K562 (cell line): ENCODE measurements at places on chromosomes 7 and 10.

- no peak overlapping the region for H3K27ac ChIP-seq
- no peaks in the 10 kb centered on the region for H3K27me3 ChIP-seq
- no peaks in the 10 kb centered on the region for H3K36me3 ChIP-seq
- H3K4me1 ChIP-seq: peaks cover 6% of the 10 kb centered on the region; the same call in 1 of the 3 replicates
- no peak for DNase-seq
These were observed 92.9 kb downstream of the SVOPL start for GRCh38 chr7:138608275-138608674.

GRCh38 chr10:48233559-48234005, 40.9 kb downstream of the FRMPD2 start:
- H3K27me3 ChIP-seq: peaks cover 26% of the 10 kb centered on the region
- H3K36me3 ChIP-seq: no peaks in the 10 kb centered on the region
- H3K4me1 ChIP-seq: no peaks in the 10 kb centered on the region
- no peak for DNase-seq
- H3K27ac ChIP-seq: no peak overlapping the region
- H3K4me3 ChIP-seq: no peak overlapping the region

DNA sequence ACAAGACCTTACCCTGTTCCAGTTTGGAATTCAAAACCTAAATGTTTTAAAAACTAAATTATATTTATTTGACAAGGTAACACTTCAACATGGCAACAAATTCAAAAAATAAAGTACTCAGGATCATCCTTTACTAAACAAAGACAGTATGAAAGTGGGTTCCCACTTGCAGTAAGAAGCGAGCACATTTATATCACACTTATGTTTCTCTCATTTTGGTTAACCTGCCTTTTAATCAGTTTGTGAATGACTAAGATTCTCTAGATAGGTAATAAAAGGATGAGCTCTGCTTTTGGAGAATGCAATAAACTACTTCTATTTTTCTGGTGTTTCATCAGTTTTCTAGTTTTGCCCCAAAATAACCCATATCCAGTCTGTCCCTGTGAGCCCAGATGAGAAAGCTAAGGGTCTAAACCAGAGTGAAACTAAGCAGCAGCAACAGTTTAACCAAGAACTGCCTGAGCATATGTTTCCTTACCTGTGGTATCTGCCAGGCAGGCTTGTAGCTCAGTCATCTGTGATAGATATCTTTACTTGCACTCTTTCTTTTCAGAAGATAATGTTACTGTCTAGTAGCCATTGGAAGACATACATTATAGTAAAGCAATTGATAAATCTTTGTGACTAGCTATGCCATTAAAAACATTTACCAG, 64.1 kb downstream of the ABLIM1 start:
- no peak for DNase-seq
- no peak overlapping the region for H3K27ac ChIP-seq
- H3K36me3 ChIP-seq: no peaks in the 10 kb centered on the region
- no peaks in the 10 kb centered on the region for H3K27me3 ChIP-seq

- no peaks in the 10 kb centered on the region for H3K27me3 ChIP-seq
- H3K4me1 ChIP-seq: no peaks in the 10 kb centered on the region; the same call in 2 of the 3 replicates
- DNase-seq: no peak
- no peaks in the 10 kb centered on the region for H3K36me3 ChIP-seq
These were observed 64.4 kb upstream of the AHR start for GRCh38 chr7:17234030-17234397.

DNA sequence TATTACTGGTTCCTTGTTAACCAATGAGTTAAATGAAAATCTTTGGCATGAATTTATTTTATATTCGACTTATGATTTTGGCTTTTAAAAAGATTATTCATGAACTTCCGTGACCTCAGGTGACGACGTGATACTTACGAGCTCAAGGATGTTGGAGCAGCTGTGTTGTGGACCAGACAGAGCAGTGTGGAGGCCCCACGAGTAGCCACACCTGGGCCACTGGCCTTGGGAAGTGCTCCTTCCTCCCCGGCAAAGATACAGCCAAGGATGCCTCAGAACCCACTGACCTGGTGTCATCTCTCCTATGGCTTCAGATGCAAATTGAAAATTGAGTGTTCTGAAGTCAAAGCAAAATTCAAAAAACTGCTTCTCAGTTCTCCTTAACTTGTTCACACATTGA, 147.5 kb upstream of the PPP2R2D start:
- DNase-seq: no peak
- H3K36me3 ChIP-seq: no peaks in the 10 kb centered on the region
- no peak overlapping the region for H3K27ac ChIP-seq

- no peaks in the 10 kb centered on the region for H3K36me3 ChIP-seq
- DNase-seq: no peak
- H3K27ac ChIP-seq: peak overlapping the region; percentile 98
These were observed 2.5 kb upstream of the TNRC18 start for GRCh38 chr7:5426226-5426475.

DNA sequence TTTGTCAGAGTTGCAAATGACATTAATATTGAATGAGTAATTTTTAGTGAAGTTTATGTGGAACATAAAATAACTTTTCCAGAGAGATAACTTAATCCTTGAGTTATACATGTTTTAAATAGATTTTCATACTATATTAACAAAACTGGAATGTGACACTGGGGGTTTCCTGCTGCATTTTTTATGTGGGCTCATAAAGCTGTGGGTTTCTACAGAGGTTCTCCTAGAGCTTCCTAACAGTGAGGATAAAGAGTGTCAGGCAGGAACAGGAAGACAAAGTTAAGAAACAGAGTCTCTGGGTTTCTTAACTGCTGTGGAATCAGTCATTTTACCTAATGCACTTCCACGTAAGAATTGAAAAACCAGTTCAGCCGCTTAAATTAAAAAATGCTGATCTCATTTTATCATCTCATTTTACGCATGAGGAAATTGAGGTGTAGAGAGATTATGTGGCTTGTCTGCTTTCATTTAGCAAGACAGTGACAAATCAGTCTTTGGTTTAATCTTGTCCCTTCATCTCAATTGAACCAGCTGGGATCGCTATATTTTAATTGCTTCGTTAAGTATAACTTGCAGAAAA, 5.0 kb downstream of the CD36 start:
- no peak for DNase-seq
- no peaks in the 10 kb centered on the region for H3K36me3 ChIP-seq
- no peaks in the 10 kb centered on the region for H3K27me3 ChIP-seq

GRCh38 chr7:132162556-132163144, 413.6 kb downstream of the PLXNA4 start:
- no peaks in the 10 kb centered on the region for H3K36me3 ChIP-seq
- H3K4me1 ChIP-seq: peaks cover 11% of the 10 kb centered on the region; the same call in 2 of the 3 replicates
- no peak for DNase-seq

GRCh38 chr7:2715341-2716231, 27.6 kb downstream of the AMZ1 start:
- no peaks in the 10 kb centered on the region for H3K27me3 ChIP-seq
- peaks cover 59% of the 10 kb centered on the region for H3K4me1 ChIP-seq
- no peak for DNase-seq
- H3K27ac ChIP-seq: no peak overlapping the region; the same call in 1 of the 3 replicates
- H3K36me3 ChIP-seq: no peaks in the 10 kb centered on the region; the same call in 2 of the 3 replicates

GRCh38 chr10:107085665-107086525, 78.6 kb downstream of the SORCS1 start:
- no peak for DNase-seq
- no peaks in the 10 kb centered on the region for H3K27me3 ChIP-seq
- H3K27ac ChIP-seq: no peak overlapping the region
- H3K4me3 ChIP-seq: no peak overlapping the region

- H3K4me3 ChIP-seq: no peak overlapping the region
- no peak overlapping the region for H3K27ac ChIP-seq
- no peaks in the 10 kb centered on the region; the same call in 2 of the 3 replicates for H3K27me3 ChIP-seq
- no peak for DNase-seq
- no peaks in the 10 kb centered on the region for H3K36me3 ChIP-seq
These were observed 112.2 kb upstream of the GALNT17 start for GRCh38 chr7:71019706-71020105.

DNA sequence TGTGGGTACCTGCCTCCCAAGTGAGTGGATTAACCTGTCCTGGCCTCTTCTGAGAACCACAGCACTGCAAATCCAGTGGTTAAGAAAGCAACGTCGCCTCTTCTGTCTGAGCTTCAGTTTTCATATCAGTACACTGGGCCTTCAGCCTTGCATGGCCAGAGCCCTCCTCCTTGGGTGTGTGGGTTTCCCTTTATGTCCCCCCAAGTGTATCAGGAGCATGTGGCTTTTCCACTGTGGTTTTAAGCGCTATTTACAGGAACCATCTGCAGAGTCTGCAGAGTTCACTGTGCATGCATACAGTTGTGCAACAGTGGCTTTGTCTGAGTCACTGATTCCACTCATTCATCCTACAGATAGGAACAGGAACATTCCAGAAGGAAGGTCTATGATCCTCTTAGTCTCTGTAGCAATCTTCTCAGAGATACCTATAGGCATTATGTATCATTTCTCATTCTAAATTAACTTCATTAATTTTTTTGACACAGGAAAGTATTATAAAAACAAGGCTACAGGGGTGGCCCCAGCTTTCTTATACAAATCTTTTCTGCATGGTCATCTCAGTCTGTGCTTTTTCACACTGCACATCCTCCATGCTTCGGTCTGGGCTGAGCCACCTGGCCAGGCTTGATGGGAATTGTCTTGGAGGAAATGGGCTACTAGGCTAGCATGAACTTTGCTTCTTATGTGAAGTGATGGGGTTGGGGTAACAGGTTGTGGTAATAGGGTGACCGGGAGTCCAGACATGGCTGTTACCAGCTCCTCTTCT, 17.1 kb downstream of the MBL2 start:
- H3K27me3 ChIP-seq: no peaks in the 10 kb centered on the region
- no peak for DNase-seq
- no peaks in the 10 kb centered on the region for H3K4me1 ChIP-seq
- no peak overlapping the region for H3K27ac ChIP-seq
- H3K4me3 ChIP-seq: no peak overlapping the region

GRCh38 chr10:20128811-20129210, 312.6 kb downstream of the PLXDC2 start:
- no peak overlapping the region for H3K27ac ChIP-seq
- H3K27me3 ChIP-seq: no peaks in the 10 kb centered on the region
- no peak for DNase-seq
- no peaks in the 10 kb centered on the region for H3K36me3 ChIP-seq

- peaks cover 7% of the 10 kb centered on the region; the same call in 2 of the 3 replicates for H3K36me3 ChIP-seq
- DNase-seq: no peak
- H3K27ac ChIP-seq: no peak overlapping the region
- no peaks in the 10 kb centered on the region; the same call in 1 of the 3 replicates for H3K4me1 ChIP-seq
These were observed 73.6 kb downstream of the MAD1L1 start for GRCh38 chr7:2159176-2159520.

- H3K4me3 ChIP-seq: no peak overlapping the region
- peaks cover 28% of the 10 kb centered on the region for H3K27me3 ChIP-seq
- no peak overlapping the region for H3K27ac ChIP-seq
- DNase-seq: peak; percentile 88
- H3K36me3 ChIP-seq: no peaks in the 10 kb centered on the region
- H3K4me1 ChIP-seq: peaks cover 8% of the 10 kb centered on the region; the same call in 1 of the 2 replicates
These were observed 4.5 kb upstream of the PLXNA4 start for GRCh38 chr7:132580717-132581285.

GRCh38 chr7:76515999-76516443, 5.7 kb downstream of the UPK3B start:
- H3K4me3 ChIP-seq: no peak overlapping the region
- H3K4me1 ChIP-seq: no peaks in the 10 kb centered on the region
- peak; percentile 91 for DNase-seq
- H3K36me3 ChIP-seq: no peaks in the 10 kb centered on the region

GRCh38 chr7:66751945-66752344, 11.4 kb downstream of the RABGEF1 start:
- no peak for DNase-seq
- no peak overlapping the region for H3K4me3 ChIP-seq
- no peaks in the 10 kb centered on the region for H3K27me3 ChIP-seq
- no peaks in the 10 kb centered on the region for H3K4me1 ChIP-seq
- H3K27ac ChIP-seq: no peak overlapping the region

- no peak overlapping the region for H3K27ac ChIP-seq
- peaks cover 4% of the 10 kb centered on the region; the same call in 1 of the 2 replicates for H3K27me3 ChIP-seq
- H3K36me3 ChIP-seq: no peaks in the 10 kb centered on the region
- DNase-seq: no peak
These were observed 23.5 kb upstream of the GPR26 start for GRCh38 chr10:123642697-123643096.

GRCh38 chr7:158067219-158067930, 520.2 kb downstream of the PTPRN2 start:
- H3K4me1 ChIP-seq: no peaks in the 10 kb centered on the region
- DNase-seq: no peak
- H3K27me3 ChIP-seq: peaks cover 33% of the 10 kb centered on the region
- H3K27ac ChIP-seq: no peak overlapping the region

DNA sequence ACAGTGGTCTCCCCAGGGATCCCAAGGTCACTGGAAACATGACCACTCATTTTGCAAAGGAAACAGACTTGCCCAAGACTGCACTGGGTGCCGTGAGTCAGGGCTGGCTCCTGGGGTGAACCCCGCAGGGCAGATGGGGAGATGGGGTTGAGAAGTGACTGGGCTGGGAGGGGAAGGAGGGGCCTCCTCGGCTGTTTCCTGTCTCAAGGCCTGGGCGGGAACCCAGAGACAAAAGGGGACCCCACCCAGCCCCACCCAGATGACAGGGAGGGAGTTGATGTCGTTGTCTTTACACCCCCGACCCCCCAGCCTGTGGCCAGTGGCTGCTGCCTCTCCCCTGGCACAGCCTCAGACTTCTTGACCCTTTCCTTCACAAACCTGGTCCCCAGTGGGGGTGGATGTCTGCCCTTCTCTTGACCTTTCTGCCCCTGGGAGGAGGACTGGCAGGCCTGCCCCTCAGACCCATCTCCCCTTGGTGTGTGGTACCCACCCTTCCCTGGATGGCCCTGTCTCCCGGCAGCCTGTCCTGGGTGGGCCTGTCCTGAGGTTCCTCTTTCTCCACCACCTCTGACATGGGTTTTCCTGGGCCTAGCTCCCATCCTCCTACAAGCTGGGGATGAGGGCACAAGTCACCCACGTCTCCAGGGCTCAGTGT, 1.4 kb downstream of the MYO1G start:
- H3K4me1 ChIP-seq: peaks cover 49% of the 10 kb centered on the region
- H3K36me3 ChIP-seq: peaks cover 24% of the 10 kb centered on the region

GRCh38 chr7:124155432-124156022, 122.7 kb upstream of the TMEM229A start:
- H3K27ac ChIP-seq: no peak overlapping the region
- no peak overlapping the region for H3K4me3 ChIP-seq
- DNase-seq: peak; percentile 10
- H3K36me3 ChIP-seq: no peaks in the 10 kb centered on the region
- no peaks in the 10 kb centered on the region for H3K27me3 ChIP-seq
- no peaks in the 10 kb centered on the region for H3K4me1 ChIP-seq

GRCh38 chr7:75989500-75990388, 4.7 kb downstream of the TMEM120A start:
- peaks cover 29% of the 10 kb centered on the region for H3K4me1 ChIP-seq
- H3K27me3 ChIP-seq: no peaks in the 10 kb centered on the region
- H3K36me3 ChIP-seq: peaks cover 36% of the 10 kb centered on the region; the same call in 1 of the 3 replicates
- no peak overlapping the region for H3K27ac ChIP-seq
- DNase-seq: no peak

DNA sequence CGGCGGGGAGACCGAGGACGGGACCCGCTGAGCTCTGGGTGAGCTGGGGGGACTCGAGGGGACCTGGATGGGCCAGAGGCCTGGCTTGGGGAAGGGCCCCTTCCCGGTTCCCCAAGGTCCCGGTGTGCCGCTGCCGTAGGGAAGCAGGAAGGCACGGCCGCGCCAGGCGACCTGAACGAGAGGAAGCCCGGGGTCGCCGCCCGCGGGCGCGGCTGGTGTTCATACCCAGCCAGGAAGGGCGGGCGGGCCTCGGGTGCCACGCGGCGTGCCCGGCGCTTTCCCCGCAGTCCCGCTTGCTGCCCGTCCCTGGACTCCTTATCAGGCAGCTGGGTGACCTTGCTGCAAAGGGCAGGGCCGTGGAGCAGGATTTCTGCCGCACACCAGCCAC, 38.0 kb downstream of the ZNF777 start:
- no peak overlapping the region for H3K4me3 ChIP-seq
- H3K27me3 ChIP-seq: no peaks in the 10 kb centered on the region
- DNase-seq: no peak
- H3K36me3 ChIP-seq: no peaks in the 10 kb centered on the region
- no peak overlapping the region for H3K27ac ChIP-seq
